Midbrain (tissue), 1 donor: ENCODE measurements at places on chromosomes 11 and 22.

GRCh38 chr22:49632199-49633009 is 195.3 kb downstream of the BRD1 start:
- DNase-seq: peak; percentile 83

DNA sequence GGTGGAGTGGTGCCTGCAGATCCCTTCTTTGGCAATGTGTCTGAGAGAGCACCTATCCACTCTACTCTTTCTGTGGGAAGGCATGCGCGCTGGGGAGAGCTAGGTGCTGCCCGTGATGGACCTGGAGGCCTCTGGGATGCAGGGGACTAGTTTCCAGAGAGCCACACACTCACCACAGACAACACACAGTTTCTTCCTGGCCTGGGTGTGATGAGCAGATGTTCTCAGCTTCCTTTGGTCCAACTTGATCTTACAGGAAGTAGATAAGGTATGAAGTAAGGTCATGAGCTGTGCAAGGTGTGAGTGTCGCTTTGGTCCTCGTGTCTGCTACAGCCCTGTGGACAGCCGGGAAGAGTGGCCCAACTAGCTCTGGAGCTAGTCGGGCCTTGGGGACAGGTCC is 27.3 kb upstream of the SUSD2 start:
- no peak for DNase-seq

GRCh38 chr11:67320691-67321090 is 17.4 kb downstream of the SSH3 start:
- DNase-seq: no peak

DNA sequence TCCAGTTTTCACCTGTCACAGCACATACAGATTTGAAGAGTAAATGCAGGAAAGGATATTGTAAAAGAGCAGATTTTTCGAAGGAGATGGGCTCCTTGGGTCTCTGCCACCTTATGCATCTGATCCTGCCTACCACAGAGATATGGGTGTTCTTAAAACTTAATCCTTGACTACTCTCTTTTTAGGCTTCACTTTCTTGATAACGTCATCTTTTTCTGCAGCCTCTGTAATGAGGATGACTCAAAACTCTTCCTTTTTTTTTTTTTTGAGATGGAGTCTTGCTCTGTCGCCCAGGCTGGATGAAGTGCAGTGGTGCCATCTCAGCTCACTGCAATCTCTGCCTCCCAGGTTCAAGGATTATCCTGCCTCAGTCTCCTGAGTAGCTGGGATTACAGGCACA is 7.8 kb downstream of the PRR14L start:
- no peak for DNase-seq

GRCh38 chr11:94790197-94790596 is 22.0 kb downstream of the AMOTL1 start:
- no peak for DNase-seq

DNA sequence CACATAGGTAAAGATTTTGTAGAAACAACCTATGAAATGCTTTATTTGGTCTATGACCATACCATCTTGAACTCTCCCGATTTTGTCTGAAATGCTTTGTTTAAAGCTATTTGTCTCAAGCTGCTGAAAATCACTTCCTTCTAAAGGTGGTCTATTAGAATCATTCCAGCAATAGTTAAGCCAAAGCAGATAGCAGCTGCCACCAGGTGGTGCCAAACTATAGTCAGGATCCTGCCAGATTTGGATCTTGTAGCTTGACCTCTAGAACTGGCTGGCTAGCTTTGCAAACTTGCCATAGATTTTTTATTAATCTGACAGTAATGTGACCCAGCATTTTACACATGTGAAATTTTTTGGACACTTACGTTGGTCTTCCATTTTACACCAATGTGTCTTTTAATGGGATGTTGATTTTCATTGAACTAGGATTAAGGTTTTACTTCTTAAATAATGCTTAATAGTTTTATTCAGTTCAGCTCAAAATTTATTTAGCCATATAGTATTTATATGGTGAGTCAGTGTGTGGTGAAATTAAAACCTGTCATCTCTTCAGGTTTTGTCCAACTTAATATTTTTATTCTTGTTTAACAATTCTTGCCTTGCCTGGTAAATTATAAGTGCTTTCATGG is 19.7 kb downstream of the CTR9 start:
- DNase-seq: peak; percentile 72

DNA sequence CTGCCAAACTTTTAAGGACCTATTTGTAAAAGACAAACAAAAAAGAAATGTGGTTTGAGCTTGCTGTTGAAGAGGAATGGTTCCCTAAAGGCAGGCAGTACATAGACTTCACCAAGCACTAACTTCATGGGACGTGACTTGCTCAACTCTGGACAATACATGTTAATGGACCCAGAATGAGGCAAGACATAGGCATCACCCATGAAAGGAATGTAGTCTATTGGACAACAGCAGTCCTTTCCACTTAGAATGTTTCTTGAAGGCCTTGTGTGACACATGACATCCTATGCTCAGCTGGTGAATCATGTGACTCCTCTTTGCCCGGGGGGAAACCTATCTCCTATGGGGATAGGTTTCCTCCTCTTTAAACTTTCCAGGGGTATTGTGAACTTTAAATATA is 246.4 kb upstream of the BLID start:
- no peak for DNase-seq

DNA sequence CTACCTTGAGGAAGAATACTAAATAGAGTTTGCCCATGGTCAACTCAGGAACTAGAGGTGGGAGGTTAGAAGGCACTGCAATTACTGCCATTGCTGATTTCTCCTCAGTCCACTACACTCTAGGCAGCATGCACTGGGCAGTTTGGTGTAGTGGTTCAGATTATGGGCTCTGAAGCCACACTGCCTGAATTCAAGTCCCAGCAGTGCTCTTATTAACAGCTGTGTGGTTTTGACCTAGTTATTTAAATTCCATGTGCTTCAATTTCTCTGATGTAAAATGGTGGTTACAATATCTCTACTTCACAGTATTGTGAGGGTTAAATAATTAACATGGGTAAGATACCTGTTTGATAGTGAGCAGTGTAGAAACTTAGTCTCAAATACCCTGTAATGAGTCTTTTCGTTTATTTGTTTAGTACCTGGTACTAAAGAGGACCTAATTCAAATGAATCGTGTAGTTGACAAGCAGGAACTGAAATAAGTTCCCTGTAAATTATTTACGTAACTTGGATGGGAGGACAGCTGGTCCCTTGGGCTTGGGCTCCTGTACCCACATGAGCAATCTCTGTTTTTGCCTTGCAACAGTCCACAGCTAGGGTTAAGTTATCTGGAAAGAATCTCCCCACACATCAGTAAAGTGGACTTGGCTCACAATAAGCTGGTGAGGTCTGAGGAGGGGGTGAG is 17.8 kb downstream of the PRR5L start:
- no peak for DNase-seq

- no peak for DNase-seq
These were observed 93.5 kb downstream of the CELSR1 start for GRCh38 chr22:46443850-46444389.

DNA sequence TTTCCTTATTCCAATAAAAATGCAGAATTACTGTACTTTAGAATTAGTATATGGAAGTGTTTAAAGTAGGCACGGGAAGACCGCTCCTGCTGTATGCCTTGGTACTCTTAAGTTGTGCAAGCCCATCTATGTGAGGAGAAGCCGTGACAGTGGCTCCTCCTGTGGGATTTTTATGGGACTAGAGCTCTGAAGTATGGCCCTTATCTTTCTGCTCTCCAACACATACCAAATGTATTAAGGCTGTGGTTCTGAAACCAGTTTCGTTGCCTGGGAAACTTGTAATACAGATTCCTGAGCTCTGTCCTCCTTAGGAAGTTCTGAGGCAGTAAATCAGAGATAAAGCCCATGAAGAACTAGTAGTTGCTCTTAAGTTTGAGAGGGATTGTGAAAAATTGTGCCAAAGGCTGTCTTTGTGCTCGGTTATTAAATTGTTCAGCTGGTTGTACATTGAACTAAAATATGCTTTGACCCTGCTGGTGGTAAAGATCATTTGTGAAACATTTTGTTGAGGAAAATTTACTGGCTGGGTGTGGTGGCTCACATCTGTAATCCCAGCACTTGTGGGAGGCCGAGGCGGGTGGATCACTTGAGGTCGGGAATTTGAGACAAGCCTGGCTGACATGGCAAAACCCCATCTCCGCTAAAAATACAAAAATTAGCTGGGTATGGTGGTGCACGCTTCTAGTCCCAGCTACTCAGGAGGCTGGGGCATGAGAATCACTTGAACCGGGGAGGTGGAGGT is 29.3 kb downstream of the RTN3 start:
- DNase-seq: no peak

- no peak for DNase-seq
These were observed 3.6 kb downstream of the NEAT1 start for GRCh38 chr11:65425971-65426838.

DNA sequence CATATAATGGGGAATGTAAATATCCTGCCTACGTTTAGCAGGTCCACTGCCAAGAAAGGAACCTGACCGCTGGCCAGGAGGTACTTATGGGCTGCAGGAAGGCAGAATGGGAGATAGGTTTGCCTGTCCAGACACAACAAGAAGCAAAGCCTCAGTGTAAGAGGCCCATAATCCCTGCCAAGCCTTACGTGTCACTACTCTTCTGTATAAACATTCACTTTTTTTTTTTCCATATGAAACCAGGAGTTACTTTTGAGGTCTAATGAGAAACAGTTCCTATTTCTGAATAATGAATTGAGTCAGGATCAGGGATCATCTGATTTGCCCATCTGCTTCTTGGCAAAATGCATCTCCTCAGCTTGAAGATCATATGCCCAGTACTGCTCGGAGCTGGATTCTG is 230.2 kb downstream of the NTM start:
- no peak for DNase-seq

DNA sequence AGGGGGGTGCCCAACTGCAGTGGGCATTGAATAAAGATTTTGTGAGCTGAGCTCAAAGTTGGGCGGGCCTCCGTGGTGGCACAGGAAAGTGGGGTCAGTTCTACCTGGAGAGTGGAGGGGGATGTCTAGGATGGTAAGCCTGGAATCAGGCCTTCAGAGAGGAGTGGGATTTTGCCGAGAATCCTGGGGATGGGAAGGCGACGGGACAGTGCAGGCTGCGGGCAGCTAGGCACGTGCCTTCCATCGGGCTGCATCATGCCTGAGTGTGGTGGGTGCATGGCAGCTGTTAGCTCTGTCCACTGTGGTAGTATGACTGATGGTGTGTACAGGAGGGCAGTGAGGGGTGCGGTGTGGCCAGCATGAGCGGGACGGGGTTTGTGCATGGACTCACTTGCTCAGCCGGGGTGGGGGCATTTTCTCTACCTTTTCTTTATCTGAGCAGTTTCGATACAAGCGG is 3.6 kb downstream of the SHANK3 start:
- DNase-seq: no peak

DNA sequence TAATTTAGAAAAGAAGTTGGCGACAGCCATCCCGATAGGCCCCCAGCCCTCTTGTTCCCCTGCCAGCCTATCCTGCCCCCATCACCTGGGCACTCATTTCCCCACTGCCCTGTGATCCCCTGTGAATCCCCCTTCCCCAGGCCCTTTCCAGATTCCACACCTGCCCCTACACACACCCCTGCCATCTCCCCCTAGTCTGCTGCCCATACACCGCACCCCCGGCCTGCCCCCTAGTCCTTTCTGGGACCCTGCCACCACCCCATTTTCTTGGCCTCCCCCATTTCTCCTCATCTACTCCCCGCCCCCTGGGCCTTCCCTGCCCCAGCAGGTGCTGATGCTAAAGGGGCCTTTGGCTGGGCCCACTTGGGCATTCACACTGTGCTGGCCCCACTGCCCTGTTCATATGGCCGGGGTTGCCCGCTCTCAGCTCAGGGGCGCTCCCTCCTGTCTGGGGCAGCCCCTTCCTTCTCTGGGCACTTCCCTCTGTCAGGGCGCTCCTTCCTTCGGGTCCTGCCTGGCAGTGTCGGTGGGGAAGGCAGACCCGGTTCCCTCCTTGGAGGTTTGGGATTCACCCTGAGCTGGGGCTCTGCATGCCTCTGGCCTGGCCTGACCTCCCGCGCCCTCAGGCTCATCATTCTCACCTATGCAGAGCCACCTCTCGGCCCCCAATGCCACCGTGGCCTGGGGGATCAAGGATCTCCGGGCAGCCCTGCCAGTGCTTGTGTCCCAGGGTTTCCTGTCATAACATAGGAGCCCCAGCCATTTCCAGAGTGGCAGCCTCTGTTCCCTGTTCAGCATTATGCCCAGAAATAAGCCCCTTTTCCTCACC is 108.2 kb downstream of the BCR start:
- DNase-seq: no peak

GRCh38 chr11:12552692-12553091 is 121.5 kb upstream of the TEAD1 start:
- no peak for DNase-seq

DNA sequence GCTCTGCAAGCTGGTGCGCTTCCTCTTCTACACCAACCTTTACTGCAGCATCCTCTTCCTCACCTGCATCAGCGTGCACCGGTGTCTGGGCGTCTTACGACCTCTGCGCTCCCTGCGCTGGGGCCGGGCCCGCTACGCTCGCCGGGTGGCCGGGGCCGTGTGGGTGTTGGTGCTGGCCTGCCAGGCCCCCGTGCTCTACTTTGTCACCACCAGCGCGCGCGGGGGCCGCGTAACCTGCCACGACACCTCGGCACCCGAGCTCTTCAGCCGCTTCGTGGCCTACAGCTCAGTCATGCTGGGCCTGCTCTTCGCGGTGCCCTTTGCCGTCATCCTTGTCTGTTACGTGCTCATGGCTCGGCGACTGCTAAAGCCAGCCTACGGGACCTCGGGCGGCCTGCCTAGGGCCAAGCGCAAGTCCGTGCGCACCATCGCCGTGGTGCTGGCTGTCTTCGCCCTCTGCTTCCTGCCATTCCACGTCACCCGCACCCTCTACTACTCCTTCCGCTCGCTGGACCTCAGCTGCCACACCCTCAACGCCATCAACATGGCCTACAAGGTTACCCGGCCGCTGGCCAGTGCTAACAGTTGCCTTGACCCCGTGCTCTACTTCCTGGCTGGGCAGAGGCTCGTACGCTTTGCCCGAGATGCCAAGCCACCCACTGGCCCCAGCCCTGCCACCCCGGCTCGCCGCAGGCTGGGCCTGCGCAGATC is 16.5 kb downstream of the P2RY2 start:
- DNase-seq: no peak

GRCh38 chr22:20777420-20778177 is 3.7 kb downstream of the SERPIND1 start:
- no peak for DNase-seq

- no peak for DNase-seq
These were observed 84.9 kb upstream of the NARS2 start for GRCh38 chr11:78659326-78660270.

DNA sequence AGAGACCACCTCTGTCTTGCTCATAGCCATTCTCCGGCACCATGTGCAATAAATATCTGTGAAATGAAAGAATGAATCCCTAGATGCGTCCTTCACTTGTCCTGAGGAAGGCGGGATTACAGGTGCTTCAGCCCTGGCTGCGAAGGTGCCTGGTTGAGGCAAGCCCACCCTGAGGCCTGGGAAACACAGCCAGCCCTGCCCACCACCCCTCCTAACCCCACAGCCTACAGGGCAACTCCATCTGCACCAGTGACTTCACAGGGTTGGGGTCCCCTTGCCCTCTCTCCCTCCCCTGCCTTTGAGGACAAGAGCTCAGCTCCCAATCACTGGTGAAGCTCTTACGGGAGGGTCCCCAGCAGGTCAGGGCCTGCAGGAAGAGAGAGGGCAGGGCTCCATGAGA is 17.5 kb upstream of the SCGB1A1 start:
- DNase-seq: no peak
